ENCODE measurements at places on chromosomes 2 and 18.

DNA sequence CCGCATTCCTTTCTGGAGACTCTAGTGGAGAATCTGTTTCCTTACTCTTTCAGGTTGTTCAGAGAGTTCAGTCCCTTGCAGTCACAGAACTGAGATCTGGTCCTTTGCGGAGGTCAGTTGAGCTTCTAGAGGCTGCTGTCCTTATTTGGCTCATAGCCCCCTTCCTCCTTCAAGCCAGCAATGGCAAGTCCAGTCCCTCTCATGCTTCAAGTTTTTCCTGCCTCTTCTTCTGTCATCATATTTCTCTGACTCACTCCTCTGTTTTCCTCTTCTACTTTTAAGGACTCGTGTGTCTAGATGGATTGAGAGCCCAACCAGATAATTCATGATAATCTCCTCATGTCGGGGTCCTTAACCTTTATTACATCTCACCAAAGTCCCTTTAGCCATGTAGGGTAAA is 173.5 kb upstream of the FOSL2 start:
- DNase-seq, result peak; percentile 38

- DNase-seq, result peak; percentile 52
Observed at GRCh38 chr2:164824872-164825271, 16.8 kb downstream of the COBLL1 start.

DNA sequence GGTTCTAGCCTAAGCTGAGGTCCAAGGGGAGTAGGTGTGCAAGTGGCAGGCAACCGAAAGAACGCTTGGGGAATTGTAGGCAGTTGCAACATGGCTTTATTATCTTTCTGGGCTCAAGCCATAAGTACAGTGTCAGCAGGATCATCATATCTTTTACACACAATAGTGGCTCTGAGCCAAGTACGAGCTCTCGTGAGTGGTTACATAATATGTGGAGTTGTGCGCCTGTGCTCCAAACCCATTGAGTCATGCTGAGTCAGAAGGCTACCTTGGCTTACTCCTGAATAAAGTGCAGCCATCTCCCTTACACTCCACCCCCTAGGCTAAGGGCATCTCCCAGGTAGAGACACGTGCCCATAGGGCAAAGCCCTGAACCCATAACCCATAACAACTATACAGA is 233.9 kb downstream of the SATB2 start:
- DNase-seq, result peak; percentile 69

DNA sequence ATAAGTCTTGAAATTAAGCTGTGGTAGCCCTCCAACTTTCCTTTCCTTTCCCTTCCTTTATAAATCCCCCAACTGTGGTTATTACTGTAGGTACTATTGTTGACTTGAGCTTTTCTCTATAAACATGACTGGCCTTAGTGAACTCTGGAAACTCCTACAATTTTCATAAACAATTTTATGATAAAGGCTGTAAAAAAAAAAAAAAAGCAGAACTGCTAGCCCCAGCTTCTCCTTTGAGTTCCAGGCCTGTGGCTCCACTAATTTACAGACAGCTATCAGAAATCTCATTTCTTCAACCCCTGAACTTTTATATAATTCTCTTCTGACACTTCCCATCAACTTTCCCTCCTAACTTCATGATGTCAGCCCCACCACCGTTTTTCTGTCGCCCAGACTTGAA is 174.3 kb downstream of the IKZF2 start:
- DNase-seq, result no peak

- DNase-seq, result no peak
Observed at GRCh38 chr2:121570036-121570666, 39.5 kb downstream of the RNU4ATAC start.

DNA sequence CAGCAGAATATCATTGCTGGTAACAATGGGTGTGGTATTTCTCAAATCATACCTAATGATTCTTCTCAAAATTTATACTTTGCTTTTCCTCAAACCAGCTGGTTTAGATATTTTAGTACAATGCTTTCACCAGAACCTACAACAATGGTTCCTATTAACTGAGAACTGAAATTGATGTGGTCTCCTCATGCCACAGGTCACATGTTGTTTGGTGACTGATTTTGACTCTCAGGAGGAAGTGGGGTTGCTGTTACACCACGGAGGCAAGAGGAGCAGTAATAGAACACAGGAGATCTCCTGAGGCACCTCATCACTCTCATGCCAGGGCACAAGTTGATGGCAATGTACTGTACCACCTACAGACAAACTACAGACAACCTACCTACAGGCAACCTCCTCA is 3.0 kb upstream of the CEP68 start:
- no peak for DNase-seq

- DNase-seq, result no peak
Observed at GRCh38 chr2:8346706-8347430, 335.0 kb upstream of the ID2 start.
